ENCODE measurements at places on chromosomes 2 and 18.

DNA sequence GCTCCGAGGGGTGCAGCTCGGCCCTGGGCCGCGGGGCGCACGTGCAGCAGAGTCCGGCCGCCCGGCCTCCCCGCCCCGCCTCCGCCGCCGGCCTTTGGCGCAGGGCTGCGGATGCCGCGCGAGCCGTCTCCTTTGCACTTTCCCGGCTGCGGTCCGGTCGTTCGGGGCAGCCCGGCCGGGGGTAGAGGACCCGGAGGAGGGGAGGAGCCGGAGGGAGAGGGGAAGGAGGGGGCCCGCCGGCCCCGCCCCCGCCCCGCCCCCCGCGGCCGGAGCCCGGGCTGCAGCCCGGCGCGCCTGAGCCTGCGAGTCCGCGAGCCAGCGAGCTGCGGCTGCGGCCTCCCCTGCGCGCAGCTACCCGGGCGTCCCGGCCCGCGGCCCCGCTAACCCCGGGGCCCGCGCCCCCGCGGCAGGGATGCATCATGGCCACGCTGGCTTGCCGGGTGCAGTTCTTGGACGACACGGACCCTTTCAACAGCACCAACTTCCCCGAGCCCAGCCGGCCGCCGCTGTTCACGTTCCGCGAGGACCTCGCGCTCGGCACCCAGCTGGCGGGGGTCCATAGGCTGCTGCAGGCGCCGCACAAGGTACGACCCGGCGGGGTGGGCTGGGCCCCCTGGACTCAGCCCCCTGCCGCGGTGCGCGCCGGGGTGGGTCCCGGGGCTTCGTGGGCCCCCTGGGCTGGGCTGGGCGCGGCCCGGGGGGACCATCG, at the start of gene FHOD3:
TSS of gene FHOD3 (plus strand) at position 297 of the 709 bp plus-strand sequence. CDS start at position 420, 123 bp downstream.
- peak; percentile 38 for DNase-seq

DNA sequence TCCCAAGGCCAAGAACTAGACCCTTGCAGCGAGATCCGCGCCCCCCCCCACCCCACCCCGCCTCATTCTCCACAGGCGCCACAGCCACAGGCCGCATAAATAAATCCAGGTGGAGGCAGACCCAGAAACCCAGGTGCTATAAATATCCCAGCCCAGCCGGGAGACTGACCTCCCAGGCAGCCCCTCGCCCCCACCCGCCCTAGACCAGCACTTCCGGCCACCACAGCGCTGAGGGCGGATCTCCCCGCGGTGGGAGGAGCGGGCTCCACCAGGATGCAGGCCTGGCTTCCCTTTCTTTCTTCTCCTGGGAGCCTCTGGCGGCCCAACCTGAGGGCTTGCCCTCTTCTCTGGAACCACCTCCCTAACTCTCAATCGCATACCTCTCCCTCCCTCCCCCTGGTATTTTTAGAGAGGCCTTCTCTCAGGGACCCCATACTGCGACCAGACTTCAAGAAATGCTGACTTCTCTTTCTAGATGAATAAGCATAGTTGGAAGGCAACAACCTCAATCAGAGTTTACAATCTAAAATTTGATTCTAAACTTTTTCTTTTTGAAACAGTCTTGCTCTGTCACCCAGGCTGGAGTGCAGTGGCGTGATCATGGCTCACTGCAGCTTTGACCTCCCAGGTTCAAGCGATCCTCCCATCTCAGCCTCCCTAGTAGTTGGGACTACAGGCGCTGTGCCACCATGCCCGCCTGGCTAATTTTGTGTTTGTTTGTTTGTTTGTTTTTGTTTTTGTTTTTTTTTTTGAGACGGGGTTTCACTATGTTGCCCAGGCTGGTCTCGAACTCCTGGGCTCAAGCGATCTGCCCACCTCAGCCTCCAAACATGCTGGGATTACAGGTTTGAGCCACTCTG, 55.0 kb downstream of the PKDCC start:
- DNase-seq, result peak; percentile 60

DNA sequence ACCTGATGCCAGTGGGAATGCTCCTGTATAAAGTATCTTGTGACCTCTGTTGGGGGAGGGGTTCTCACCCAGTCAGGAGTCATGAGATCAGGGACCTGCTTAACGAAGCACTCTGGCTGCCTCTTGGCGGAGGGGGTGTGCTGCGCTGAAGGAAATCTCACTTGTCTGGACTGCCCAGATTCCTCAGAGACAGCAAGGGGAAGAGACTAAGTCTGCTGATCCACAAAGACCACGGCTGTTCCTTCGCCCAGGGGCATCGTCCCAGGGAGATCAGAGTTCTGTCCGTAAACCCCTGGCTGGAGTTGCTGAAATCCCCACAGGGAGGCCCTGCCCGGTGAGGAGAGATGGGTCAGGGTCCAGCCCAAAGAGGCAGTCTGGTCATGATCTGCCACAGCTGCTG, 168.4 kb downstream of the CCBE1 start:
- no peak for DNase-seq

DNA sequence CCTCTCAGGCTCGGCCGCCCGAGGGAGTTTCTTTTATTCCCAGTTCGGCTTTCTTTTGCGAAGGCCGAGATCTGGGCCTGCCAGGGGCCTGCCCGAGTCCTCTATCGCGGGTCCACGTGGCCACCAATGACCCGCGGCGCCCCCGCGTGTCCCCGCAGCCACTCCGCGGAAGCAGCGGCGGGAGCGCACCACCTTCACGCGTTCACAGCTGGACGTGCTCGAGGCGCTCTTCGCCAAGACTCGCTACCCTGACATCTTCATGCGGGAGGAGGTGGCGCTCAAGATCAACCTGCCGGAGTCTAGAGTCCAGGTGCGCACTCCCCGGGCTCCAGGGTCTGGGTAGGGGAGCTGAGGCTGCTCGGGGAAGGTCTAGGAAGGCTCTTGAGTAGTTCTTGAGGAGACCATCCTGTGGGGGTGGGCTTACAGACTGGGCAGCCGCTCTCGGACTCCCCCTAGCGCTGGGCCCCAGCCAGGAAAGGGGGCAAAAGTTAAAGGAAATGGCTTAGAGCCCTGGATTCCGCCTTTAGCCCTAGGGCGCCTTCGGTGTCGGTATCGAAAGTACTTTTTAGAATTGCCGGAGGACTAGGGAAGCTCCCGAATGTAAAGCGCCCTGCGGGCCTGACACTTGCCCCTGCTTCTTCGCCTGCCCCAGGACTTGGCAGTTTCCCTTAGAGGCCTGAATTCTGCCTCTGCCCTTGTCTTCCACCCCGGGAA, 3.4 kb downstream of the OTX1 start:
- DNase-seq, result peak; percentile 61

GRCh38 chr2:84301717-84302116, 157.4 kb downstream of the SUCLG1 start:
- no peak for DNase-seq

GRCh38 chr18:57533006-57533867, 53.3 kb downstream of the FECH start:
- no peak for DNase-seq

DNA sequence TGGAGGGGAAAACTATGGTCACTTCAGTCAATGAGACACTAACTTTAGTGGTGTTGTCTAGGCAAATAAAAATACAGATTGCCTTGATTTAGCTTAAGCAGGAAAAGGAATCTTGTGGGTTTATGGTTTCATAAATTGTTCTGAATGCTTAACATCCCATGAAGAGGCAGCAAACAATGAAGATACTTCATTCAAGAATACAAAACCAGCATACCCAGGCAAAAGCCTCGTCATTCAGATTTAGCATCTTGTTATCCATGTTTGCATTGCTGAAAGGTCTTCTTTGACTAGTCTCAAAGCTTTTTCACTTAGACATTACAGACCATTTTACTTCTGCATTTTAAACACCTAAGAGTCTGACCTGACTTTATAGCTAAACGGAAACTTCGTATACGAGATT, 272.7 kb upstream of the FSHR start:
- no peak for DNase-seq

GRCh38 chr18:33914399-33914798, 310.3 kb downstream of the NOL4 start:
- DNase-seq, result no peak

GRCh38 chr18:42758852-42759251, 356.6 kb downstream of the RIT2 start:
- no peak for DNase-seq

DNA sequence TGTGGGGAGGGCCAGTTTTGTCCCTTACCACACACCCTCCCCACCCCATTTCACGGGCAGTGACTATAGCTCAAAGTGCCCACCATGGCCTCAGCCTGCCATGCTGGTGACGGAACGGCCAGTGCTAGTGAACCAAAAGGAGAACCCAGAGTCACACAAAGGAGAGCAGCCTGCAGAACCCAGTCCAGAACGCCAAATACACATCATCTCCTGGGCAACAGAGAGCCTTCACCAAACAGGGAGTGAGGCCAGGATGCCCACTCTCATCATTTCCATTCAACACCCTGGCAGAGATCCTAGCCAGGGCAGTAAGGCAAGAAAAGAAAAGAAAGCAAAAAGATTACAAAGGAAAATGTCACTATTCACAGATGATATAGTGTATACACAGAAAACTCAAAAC, 38.3 kb downstream of the HDAC4 start:
- DNase-seq, result no peak

DNA sequence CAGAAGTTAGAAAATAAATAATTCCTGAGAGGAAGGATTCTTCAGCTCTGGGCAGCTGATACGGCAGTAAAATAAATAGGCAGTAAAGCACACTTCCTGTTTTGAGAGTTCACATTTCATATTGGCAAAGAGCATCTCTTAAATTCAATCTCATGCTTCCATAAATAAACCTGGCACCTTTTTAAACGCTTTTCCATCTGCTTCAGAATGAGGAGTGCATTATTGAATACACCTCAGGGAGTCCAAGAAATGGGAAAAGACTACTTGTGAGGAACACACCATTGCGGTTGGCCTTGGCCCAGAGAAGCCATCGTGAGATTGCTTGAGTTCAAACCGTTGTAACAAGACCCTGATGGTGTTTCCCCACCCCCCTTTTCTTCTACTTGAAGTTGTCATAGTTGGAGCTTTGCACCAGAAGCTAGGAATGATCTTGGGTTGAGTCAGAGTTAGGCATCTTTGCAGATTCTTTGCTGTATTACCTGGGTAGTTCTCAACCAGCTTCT, 123.9 kb downstream of the RDH14 start:
- no peak for DNase-seq

- DNase-seq, result no peak
Observed at GRCh38 chr2:127942002-127942401, 56.2 kb upstream of the AMMECR1L start.

- DNase-seq, result no peak
Observed at GRCh38 chr2:240230291-240230931, 90.0 kb upstream of the OTOS start.

- no peak for DNase-seq
Observed at GRCh38 chr18:41022484-41022883, 932.5 kb upstream of the PIK3C3 start.

GRCh38 chr2:135163306-135163705, 111.2 kb downstream of the RAB3GAP1 start:
- no peak for DNase-seq

DNA sequence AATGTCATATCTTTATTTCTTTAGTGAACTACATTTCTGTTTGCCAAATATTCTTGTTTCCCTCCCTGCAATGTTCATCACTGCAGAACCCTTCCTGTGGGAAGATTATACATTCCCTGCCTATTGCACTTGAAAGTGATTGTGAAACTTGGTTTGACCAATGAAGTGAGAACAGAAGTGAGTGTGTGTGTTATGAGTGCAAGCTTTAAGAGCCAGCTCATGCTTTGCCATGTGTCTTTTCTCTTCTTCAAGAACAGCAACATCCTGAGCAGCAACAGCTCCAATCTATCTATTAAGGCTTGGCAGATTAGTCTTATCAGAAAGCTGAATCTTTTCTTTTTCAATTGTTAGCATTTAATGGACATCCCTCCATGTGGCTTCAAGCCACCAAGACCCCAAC, 42.0 kb upstream of the UBE2E3 start:
- DNase-seq, result no peak

DNA sequence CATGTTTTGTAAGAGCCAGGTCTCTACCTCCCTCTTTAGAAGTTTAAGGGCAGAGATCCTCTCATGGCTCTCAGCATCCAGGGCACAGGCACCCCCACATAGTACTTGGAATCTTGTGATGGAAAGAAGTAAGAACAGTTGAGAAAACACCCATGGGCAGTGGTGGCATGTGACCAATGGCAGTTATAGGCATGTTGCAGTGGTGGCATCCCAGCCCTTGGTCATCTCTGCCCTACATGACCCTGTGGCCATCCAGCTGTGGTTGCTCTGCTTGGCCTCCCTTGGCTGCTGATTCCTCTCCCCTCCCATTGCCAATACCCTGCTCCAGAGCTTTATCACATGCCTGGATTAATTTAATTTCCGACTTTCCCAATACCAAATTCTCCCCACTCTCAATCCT, 13.3 kb upstream of the MSH2 start:
- no peak for DNase-seq

GRCh38 chr2:23489471-23490322, 104.7 kb downstream of the KLHL29 start:
- no peak for DNase-seq

GRCh38 chr2:10297191-10297830, 5.4 kb upstream of the HPCAL1 start:
- no peak for DNase-seq

GRCh38 chr18:58101291-58101794, 57.3 kb downstream of the NEDD4L start:
- DNase-seq, result no peak

GRCh38 chr2:230664128-230664527, 48.5 kb upstream of the CAB39 start:
- DNase-seq, result no peak

DNA sequence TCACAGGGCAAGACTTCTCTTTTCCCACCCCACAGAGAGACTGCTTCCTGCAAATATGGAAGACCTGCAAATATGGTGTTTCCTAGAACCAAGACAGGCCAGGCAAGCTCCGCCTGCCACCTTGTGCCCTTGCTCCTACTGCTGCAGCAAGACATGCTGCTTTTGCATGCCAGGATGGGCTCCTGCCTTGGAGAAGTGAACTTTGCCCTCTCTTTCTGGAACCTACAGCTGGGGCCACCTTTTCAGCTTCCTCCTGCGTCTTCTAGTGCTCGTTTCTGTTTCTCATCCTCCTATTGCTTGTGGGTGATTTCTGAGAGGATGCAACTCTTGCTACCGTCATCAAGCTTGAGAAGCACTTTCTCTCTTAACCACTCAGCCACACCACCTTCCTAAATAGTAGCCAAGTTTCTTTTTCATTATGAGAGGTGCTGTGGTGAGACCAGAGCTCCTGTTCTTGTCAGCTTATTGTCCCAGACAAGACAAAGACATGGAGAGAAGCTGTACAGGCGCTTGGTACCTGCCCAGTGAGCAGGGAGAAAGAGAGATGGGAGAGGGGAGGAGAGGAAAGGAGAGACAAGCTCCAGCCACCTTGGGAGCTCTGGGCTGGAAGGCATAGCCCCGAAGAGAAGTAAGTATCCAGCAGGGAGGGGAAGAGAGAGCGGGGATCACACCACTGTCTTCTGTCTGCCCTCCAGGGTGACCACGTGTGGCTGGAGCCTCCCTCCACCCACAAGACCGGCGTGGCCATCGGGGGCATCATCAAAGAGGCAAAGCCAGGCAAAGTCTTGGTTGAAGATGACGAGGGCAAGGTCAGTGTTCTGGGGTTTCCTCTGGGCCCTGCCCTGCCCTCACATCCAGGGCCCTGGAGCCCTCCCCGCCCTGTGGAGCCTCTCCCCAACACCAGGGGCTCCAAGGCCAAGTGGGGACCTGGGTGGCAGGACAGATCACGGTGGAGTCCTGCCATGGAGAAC, 28.3 kb downstream of the MYO7B start:
- no peak for DNase-seq

Data from left colon (tissue), 2 donors.